ENCODE measurements at places on chromosomes 5 and 9.

GRCh38 chr5:30524428-30524827 lies 669.1 kb upstream of the CDH6 start:
- DNase-seq, result no peak

GRCh38 chr9:34197756-34198711 lies 19.2 kb downstream of the UBAP1 start:
- no peak for DNase-seq

DNA sequence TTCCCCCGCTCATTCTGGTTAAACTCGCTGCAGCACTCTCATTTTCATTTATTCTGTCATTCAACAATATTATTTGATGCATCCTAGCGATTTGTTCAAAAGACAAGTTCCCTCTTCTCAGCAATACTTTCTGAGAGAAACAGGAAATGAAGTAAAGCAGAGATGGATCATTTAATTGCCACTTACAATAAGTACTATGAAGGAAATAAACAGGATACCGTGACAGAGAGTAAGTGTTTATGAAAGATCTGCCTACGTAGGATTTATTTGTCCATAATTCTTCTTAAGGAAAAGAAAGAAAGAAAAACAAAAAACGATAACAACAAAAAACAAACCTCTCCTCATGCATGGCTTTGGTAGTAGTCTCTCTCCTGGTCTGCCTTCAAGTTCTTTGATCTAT lies 406.8 kb upstream of the ZNF608 start:
- no peak for DNase-seq

DNA sequence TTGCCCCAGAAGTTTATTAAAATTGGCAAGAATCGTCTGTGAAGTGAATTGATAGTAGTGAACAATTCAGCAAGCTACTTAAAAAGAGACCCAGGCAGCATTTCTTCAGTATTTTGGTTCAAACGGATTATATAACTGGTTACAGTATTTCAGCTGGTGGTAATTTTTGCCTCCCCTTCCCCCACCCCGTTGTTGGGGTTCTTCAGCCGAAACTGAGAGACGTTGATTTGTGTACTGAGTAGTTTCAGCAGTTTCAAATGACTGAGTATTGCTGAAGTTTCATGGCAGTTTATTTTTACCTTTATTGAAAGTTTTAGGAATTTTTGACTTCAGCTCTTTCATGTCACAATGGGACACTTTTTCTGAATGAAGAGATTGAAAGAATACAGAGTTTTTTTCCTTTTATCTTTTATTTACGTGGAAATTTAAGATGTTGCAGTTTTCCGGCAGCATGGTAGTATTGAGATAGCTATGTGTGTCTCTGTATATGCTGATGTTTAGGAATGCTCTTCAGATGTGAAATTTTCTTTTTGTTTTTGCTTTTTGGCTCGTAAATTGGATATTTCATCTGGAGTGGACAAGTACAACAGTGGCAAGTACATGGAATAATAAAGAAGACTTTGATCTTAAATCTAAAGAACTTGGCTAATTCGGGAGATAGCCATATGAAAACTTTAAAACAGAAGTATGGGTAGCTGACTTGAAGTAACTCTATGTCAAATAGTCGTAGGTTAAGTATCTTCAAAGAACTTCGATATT lies 1.9 kb downstream of the GPBP1 start:
- no peak for DNase-seq

Measured in HEK293T (cell line).